Stimulated activated naive CD4-positive, alpha-beta T cell treated with Interleukin-2 at 50 U/mL for 16 hours (primary cell): ENCODE measurements at places on chromosomes 2 and 18.

- DNase-seq: no peak
Observed at GRCh38 chr18:31229829-31230228, 67.2 kb upstream of the DSC1 start.

- DNase-seq: no peak
Observed at GRCh38 chr2:74416778-74417177, 4.6 kb downstream of the C2orf81 start.

- DNase-seq: no peak
Observed at GRCh38 chr2:229927817-229928321, 5.6 kb downstream of the FBXO36 start.

DNA sequence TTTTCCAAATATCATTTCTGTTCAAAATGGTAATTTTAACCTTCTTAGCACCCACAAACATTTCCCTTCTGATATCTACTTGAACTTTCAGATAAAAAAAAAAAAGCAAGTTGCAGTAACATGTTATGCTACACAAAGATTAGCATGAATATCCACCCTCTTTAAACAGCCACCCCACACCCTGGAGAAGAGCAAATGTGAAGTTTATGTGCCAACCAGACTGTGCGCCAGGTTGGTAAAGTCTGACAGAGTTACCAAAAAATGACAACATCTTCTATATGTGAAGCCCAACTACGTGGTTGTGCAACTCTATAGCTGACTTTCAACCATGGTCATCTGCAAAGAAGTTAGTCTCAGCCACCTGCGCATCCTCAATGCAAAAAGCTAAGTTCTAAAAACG is 62.6 kb downstream of the BCL11A start:
- DNase-seq: no peak

DNA sequence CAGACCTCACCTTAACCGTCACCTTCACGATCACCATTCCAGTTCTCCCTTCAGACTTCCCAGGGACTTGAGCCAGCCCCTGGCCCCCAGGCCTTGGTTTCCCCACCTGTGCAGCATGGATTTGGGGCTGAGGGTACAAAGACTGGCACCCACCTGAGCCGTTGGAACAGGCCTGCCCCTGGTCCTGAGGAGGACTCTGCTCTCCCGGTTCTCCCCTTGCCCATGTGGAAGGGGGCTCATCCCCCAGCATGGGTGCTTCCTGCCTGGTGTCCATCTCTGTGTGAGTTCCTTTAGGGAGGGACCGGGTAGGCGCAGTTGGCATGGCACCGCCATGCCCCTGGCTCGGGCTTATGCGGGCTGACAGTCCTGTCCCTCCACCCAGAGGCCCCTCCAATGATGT is 10.9 kb upstream of the GPR35 start:
- DNase-seq: no peak

DNA sequence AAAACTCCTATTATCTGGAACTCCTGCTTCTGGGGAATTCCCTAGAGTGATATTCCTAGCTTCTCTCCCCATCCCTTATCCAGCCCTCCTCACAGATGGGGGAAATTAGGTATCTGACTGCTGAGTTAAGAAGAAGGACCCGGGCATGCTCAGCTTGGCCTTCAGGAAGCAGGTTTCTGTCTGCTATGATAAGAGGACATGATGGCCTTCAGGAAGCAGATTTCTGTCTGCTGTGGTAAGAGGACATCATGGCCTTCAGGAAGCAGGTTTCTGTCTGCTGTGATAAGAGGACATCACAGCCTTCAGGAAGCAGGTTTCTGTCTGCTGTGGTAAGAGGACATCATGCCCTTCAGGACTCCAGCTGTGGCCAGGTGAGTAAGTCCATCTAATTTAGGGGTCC is 65.2 kb downstream of the PLEKHM3 start:
- no peak for DNase-seq

- DNase-seq: no peak
Observed at GRCh38 chr2:131143803-131144202, 38.7 kb downstream of the PLEKHB2 start.

- DNase-seq: no peak
Observed at GRCh38 chr2:127310980-127311379, 17.0 kb upstream of the ERCC3 start.

- no peak for DNase-seq
Observed at GRCh38 chr2:235091421-235091820, 139.6 kb downstream of the SH3BP4 start.

GRCh38 chr2:205188239-205189138 is 493.8 kb upstream of the NRP2 start:
- DNase-seq: no peak

GRCh38 chr2:220147161-220148038 is 520.0 kb downstream of the SLC4A3 start:
- no peak for DNase-seq

- no peak for DNase-seq
Observed at GRCh38 chr2:206433686-206434085, 9.6 kb upstream of the ADAM23 start.

DNA sequence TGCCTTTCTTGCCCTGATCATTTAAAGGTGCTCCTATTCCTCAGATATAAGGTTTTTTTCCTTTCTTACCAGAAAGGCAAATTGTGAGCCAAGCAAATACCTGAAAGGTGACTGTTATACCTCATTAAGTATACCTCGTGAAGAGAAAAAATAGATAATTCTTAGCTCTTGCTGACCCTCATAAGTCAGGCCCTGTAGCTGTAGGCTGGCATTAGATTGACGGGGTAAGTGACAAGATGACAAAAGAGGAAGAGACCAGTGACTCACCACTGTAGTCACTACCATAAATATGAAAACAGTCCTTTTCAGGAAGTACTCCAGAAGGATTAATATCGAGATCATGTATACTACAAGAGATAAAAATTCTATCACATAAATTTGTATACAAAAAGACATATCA is 104.6 kb downstream of the PTPN4 start:
- no peak for DNase-seq

- no peak for DNase-seq
Observed at GRCh38 chr2:221975151-221975550, 323.6 kb downstream of the PAX3 start.

DNA sequence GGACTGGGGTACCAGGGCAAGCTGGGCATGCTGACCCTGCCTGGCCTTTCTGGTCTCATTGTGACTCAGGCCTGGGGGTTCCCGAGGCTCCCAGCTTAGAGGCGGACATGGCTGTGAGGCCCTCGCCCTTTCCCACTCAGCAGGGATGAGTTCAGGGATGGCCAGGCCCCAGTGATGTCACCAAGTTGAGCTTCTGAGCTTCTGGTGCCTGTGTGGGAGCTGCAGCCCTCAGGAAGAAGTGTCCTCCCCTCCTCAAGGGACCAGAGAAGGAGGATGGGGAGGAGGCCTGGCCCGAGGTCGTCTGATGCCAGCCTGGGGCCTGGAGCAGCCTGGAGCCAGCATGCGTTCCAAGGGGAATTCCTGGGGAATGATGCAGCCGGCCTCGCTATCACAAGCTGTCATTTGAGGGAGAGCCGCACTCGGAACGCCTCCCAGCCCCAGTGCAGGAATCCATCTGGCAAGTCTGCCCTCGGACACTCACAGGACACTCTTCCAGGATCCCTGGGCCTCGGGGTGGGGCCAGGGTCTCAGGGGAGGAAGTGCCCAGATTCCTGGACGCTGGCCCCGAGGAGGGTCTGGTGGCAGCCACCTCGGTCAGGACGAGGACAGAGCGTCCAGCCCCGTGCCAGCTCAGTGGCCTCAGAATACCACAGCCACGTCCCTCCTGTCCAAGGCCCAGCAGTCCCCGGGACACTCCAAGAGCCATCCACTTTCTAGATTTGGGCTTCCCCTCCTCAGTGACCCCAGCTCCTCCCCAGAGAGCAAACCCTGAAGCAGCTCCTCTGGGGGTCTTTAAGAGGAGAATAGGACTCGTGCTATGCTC is 61.2 kb upstream of the GPC1 start:
- DNase-seq: no peak

DNA sequence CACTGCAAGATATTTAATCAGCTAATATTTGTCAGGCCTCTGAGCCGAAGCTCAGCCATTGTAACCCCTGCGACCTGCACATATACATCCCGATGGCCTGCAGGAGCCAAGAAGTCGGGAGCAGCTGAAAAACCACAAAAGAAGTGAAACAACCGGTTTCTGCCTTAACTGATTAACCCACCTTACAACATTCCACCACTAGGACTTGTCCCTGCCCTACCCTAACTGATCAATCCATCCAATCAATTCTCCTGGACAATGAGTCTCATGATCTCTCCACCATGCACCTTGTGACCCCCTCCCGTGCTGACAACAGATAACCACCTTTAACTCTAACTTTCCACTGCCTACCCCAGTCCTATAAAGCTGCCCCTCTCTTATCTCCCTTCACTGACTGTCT is 945.4 kb upstream of the GYPC start:
- no peak for DNase-seq

DNA sequence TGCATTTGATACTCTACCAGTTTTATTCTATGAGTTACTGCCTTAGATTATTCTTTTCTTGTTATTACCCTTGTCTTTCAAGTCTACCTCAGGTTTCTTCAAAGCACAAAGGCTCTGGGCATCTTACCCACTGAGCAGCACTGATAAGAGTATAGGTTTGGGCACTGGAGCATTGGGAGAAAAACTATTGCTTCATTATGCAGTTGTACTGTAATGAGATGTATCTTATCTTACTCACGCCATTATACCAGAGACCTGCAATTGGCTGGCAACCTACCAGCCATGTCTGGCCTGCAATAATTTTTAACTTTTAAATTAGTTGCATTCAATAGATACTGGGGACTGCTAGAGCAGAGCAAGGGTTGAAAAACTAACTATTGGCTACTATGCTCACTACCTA is 18.9 kb upstream of the SRBD1 start:
- no peak for DNase-seq

- no peak for DNase-seq
Observed at GRCh38 chr2:109128616-109129355, at the start of gene SH3RF3. Gene SH3RF3 (plus strand): TSS chr2:109129205.

DNA sequence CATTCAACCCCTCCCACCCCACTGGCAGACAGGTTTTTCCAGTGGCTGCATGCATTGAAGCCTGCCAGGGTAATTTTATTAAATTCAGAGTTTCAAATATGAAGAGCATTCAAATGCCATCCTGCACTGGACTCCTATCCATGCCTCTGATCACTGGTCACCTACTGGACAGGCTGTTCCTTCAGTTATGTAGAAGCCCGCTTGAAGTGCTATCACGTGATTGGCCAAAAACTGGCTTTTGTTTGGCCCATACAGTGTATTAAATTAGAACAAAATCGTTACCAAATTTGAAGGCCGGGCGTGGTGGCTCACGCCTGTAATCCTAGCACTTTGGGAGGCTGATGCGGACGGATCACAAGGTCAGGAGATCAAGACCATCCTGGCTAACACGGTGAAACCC is 464.1 kb downstream of the TSN start:
- no peak for DNase-seq

GRCh38 chr18:12929477-12930083 is 18.2 kb upstream of the SEH1L start:
- DNase-seq: no peak

DNA sequence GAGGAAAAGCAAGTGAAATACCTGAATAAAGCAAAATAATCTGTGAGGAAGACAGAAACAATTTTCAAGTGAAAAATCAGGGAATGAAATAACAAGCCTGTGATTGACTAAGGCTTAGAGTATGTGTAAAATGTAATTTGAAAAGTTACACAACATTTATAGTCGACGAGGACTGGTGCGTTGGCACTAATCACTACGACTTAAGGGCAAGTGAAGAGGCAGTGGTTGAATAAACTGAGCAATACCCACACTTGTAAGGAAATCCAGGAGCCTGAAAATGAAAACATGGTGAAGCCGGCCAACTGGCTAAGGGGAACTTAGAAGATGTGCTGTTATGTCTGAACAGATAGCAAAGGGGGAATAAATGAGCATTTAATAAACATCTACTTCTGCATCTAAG is 13.4 kb downstream of the DOK1 start:
- DNase-seq: no peak

DNA sequence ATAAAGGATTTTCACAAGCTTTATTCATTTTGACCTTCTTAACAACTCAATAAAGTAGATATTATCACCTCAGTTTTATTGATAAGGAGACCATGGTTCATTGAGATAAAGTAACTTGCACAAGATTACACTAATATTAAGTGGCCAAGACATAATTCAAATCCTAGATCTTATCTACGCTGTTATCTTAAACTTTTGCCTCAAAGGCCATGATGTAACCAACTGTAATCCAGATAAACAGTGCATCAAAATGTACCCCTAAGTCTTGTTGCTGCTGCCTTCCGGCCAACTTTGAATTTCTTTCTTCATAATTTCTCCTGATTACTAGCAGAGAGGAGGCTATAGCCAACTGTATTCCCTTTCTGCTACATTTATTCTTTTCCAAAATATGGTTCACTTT is 1094.8 kb upstream of the PIK3C3 start:
- no peak for DNase-seq

DNA sequence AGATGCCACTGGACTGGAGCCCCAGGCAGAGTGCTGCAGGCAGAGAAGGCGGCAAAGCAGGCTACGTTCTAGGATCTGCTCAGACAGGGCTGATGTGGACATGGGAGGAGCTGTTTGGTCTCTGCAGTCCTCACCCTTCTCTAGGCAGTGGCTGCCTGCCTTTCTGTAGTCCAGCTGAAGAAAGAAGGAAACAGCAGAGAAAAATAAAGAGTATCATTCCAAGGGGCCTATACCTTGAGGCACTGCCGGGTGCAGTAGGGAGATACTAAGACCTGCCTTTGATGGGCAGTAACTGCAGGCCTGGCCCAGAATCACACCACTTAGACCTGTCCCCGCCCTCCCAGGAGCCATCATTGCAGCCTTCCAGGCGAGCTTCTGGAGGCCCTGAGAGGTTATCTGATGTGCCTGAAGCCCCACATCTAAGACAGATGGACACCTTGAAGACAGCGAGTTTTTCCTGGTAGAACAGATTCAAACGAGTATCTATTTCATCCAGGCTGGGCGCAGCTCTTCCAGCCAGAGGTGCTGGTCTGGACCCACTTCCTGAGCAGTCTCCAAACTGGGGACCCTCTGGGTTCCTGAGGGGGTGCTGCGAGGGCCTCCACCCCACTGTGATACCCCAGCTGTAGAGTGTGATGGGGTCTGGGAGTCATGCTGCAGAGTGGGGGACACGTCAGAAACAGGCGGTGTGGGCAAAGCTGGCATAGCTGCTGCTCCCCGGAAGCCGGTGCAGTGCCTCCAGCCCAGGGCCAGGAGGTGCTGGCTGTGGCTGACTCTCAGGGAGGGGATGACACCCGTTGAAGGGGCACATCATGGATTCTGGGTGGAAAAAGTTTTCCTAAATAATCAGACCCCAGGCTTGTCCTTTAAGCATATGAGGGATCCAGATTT is 87.3 kb upstream of the OTOS start:
- no peak for DNase-seq

DNA sequence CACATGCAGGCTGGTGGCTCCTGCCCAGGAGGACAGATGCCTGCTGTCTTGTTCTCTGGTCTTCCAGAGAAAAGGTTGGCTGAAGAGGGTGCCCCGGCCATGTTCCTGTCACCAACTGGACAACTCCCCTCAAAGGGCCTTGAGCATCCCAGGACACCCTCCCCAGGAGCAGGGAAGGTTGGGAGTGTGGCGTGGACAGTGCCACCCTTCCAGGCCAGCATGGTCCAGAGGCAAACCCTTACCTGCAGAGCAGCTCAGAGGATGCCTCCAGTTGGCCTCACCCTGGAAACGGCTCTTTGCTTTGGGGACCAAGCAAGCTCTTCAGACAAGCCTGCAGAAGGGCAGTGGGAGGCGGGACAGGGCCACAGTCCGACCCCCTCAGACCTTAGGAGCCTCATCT is 4.9 kb upstream of the GPC1 start:
- DNase-seq: no peak
